ENCODE measurements at places on chromosomes 5 and 9.
A peak's percentile ranks its signal among the peaks of the same experiment; 100 is the strongest.

DNA sequence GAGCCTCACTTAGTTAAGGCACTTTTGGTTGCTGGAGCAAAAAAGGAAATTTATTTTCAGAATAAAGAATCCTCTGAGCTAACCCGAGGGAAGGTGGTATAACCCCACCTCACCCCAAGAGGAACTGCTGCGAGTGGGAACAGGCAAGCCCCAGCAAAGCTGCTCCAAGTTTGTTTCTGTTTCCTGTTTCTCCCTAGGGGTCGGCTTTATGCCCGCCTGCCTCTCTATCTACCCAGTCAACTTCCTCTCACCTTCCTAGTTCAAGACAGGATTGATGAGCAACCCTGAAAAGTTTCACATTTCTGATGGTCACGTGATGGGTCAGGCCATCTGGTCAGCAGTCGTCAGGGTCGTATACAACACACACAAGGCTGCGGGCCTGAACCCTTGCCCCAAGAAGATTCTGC, 31.1 kb downstream of the TRIO start:
- DNase-seq: no peak

GRCh38 chr9:35448496-35448895, 41.4 kb upstream of the RUSC2 start:
- DNase-seq: no peak

- DNase-seq: no peak
Observed at GRCh38 chr5:94395468-94395867, 222.9 kb downstream of the KIAA0825 start.

GRCh38 chr9:133112663-133113026, 8.4 kb downstream of the RALGDS start:
- DNase-seq: no peak

DNA sequence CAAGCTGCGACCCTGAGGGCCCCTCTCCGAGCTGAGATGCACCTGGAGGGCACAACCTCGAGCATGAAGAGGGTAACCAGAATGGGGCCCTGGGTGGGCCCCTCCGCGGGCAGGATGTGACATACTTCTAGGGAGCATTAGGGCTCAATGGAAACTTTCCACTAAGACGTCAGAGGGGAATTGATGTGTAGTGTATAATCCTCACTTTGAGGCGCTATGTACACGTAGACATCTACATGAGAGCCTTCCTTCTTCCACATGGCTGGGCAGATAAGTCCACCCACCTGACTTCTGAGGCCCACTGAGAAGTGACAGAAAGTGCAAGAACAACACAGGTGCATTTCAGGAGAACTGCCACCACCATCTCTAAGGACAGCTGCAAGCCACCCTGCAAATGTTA, 61.0 kb downstream of the DAP start:
- DNase-seq: no peak

GRCh38 chr9:106956971-106957370, 94.0 kb downstream of the ZNF462 start:
- no peak for DNase-seq

- no peak for DNase-seq
Observed at GRCh38 chr9:133728856-133729616, 9.1 kb downstream of the SARDH start.

DNA sequence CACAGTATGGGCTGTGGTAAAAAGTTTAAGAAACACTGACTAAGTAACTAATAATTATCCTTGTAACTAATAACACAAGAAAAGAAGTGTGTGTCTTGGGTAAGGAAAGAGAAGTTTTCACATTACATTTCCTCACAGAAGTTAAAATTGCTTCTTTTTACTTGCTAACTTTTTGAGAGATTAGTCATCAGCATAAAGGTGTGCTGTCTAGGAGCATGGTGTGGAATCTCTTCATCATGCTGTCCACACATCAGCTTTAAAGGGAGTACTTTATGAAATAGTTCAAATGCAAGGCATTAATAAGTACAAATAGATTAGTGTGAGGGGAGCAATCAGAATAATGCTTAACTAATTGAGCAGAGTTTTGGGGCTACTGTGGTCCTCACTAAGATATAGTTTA, 29.8 kb downstream of the WDR36 start:
- DNase-seq: no peak

DNA sequence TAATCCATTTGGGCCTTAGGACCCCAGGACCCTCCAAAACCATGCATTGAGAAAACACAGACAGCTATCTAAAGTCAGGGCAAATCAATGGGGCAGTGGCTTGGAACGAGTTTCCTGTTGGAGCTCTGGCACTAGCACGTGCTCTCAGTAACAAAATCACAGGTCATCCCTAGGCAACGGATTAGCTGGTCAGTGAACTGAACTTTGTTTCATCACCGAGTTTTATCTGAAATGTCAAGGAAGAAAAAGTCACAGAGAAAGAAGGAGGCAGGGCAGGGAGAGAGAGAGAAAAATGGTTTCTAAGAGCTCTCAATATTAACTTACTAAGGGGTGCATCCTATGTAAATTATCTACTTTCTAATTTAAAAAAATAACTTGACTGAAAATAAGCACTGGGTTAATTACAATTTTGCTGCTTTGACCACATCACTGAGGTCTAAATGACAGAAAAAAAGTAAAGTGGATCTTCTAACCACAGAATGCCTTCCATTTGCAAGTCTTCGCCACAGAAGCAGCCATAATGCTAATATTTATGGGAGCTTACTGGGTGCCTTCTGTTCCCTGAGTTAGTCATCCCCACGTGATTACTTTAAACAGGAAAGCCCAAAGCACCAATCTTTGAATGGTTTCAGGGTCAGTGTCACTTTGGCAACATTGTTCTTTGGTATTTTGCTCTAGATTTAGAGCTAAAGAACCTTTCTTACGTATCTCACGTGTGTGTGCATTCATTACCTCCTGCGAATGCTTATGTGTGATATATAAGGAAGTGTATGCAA, 503.9 kb downstream of the RASEF start:
- DNase-seq: no peak

GRCh38 chr9:134135343-134136117, at the start of gene WDR5:
TSS of gene WDR5 (plus strand) at chr9:134136082. CDS start at chr9:134139878, 3,796 bp downstream.
- peak; percentile 82 for DNase-seq

DNA sequence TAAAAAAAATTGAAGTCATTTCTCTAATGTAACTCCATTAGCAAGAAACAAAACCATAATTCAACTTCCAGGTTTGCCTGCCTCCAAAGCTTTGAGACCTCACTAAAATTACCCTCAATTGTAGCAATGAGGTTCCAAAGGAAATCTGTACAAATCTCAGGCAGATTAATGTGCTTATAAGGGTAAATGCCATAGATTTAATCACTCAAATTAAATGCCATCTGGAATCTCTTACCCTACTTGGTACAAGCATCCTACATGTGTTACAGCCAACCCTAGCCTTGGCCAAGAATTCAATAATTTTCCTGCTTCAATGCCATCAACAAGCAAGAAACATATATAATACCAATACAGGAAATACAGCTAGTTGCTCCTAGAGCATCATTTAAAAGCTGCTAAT, 452.8 kb downstream of the RAB3C start:
- DNase-seq: no peak

GRCh38 chr5:150731669-150732242, 27.1 kb downstream of the DCTN4 start:
- DNase-seq: no peak

DNA sequence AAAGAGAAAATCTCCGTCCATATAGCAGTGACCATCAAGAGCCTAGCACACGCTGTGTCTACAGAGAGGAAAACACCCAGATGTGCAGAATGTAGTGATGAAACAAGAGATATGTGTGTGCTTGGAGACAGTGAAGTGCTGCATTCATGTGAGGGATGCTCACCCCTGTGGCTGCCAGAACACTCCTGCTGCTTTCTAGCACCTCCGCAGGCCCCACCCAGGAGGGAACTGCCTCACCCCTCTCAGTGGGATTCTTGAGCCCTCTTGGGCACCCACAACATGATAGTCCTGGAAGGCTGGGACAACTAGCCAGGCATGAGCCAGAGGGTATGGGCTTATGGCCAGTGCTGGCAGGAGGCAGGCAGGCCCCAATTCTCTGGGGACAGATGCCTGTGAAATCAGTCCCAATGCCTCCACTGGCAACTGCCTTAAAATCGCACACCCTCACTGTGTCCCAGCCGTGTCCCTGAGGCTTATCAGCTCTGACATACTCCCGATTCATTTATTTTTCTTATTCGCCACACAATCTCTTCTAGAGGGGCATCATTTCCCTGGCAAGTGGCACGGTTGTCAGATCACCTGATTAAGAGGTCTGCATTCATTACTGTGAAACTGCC, 73.2 kb upstream of the FSTL4 start:
- DNase-seq: no peak

GRCh38 chr5:76104027-76104426, 20.8 kb downstream of the SV2C start:
- no peak for DNase-seq

- no peak for DNase-seq
Observed at GRCh38 chr5:143533475-143533874, 130.0 kb upstream of the NR3C1 start.

GRCh38 chr5:95969651-95970358, 8.2 kb upstream of the ELL2 start:
- DNase-seq: no peak

GRCh38 chr9:23672151-23672550, 153.9 kb downstream of the ELAVL2 start:
- DNase-seq: no peak

DNA sequence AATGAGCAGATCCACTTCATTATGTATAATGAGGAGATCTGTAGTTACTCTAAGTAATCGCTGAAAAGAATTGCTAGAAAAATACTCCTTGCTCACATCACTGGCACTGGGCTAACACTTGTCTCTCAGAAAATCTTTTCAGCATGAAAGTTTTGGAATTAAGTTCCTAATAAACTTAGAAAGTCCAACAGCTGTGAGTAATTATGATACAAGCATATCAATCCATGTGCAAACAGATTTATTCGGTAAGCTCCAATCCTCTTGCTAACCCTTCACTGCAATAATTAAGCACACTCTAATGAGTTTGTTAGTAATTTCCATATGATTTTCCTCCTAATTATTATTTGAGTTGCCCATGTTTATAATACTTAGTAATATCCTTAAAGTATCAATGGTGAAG, 652.6 kb upstream of the WWC1 start:
- DNase-seq: no peak

GRCh38 chr9:121926351-121926801, 166.7 kb downstream of the TTLL11 start:
- DNase-seq: no peak

DNA sequence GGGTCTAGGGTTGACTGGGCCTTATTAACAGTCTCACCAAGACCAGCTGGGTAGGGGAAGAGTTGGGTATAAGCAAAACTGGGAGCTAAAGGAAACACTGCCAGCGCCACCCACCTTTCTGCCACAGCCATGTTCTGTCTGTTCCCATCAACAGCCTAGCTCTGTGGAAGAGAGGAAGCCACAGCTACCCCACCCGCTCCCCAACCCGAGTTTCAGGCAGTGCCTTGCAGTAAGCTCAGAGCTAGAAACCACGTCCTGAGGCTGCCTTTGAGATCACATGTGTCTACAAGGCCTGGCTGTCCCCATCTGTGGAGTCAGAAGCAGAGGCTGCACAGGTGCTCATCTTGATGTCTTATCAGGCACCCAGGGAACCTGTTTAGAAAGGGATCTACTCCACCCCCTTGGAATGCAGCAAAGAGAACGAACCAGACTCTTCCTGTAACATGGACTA, 15.3 kb downstream of the HNRNPH1 start:
- DNase-seq: no peak

DNA sequence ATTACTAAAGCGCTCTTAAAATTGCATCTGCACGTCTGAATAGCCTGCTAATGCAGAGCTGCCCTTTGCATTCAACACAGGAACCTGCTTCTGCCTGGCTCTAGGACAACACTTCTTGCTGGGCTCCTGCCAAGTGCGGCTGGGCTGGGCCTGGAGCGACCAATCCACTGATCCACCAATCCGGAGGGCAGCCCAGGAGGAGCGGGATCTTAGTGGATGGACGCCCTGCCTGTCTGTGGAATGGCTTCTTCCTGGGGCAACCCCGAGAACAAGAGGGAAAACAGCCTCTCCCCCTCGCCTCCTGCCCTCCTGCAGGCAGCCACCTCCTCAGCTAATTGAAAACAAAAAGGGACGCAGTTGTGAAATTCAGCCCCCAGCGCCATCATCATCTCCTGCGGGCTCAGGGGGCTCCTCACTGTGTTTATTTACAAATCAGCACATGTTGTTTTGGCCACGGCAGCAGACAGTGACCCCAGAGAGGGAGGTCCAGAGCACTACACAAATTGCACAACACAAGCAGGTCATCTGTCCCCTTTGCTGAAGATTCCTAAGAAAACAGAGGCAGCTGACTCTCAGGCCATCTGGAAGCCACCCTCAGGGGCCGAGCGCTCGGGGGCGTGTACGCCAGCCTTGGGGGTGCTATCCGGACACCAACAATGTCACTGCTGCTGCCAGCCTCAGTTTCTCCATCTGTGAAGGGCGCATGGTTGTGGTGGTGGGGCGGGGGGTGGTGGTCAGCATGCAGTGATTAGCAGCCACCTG, 57.3 kb downstream of the GADD45G start:
- no peak for DNase-seq

DNA sequence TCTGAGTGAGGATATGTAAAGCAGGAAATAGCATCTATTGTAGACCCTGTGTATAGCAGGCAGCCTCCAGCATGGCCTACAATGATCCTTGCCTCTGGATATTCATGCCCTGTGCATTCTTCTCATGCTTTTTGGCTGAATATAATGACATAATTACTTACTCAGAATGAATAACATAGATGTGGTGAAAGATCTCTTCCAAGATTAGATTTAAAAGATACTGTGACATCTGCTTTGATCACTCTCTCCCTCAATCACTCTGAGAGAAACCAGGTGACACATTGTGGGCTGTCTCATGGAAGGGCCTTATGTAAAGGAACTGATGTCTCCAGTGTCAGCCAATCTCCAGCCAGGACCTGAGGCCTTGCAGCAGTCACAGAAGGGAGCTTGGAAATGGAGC, 376.7 kb downstream of the DNAH5 start:
- DNase-seq: no peak

GRCh38 chr5:123125962-123126732, 37.1 kb downstream of the PRDM6 start:
- no peak for DNase-seq

- no peak for DNase-seq
Observed at GRCh38 chr5:115532517-115532916, 12.1 kb downstream of the FEM1C start.

- DNase-seq: no peak
Observed at GRCh38 chr9:89448381-89448780, 49.5 kb downstream of the SEMA4D start.

GRCh38 chr9:90921969-90922368, 120.3 kb downstream of the SYK start:
- no peak for DNase-seq

DNA sequence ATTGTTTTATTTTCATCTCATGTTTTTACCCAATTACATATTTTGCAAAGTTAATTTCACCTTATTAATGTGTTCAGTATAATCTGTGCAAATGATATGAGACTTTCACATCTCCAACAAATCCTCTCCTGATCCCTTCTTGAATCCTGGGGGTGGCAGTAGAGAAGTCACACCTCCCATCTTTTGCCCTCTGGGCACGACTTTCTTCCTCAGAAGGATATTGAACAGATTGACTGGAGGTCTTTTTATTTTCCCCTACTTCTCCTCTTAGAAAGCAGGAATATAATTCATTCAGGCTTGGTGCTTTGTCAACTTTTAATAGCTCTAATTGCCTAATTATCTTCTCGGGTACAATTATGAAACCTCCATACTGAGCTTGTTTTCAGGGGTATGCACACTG, 1037.1 kb upstream of the NUDT12 start:
- DNase-seq: no peak
